ENCODE measurements at places on chromosomes 2 and 18. TPM values are rescaled to one million over a fixed set of nuclear protein-coding genes. Genes with fewer than 3 reads are reported as not detected.

DNA sequence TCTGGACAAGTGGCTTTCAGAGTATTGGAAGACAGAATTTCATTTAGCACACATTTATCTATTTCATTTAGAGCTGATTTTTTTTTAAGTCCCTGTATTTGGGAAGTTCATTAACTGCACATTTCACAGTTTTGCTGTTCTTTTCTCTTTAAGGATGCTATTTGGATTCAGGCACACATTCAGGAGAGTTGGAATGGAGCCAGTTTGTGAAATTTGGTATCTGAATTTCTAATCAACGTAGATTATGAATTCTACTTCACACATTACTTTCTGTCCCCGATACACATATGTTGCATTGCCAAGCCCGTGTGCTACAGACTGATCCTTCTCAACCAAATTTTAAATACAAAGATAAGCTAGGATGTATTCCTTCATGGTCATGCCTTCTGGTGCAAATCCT lies 503.9 kb downstream of the IRS1 start:
- DNase-seq, result no peak

DNA sequence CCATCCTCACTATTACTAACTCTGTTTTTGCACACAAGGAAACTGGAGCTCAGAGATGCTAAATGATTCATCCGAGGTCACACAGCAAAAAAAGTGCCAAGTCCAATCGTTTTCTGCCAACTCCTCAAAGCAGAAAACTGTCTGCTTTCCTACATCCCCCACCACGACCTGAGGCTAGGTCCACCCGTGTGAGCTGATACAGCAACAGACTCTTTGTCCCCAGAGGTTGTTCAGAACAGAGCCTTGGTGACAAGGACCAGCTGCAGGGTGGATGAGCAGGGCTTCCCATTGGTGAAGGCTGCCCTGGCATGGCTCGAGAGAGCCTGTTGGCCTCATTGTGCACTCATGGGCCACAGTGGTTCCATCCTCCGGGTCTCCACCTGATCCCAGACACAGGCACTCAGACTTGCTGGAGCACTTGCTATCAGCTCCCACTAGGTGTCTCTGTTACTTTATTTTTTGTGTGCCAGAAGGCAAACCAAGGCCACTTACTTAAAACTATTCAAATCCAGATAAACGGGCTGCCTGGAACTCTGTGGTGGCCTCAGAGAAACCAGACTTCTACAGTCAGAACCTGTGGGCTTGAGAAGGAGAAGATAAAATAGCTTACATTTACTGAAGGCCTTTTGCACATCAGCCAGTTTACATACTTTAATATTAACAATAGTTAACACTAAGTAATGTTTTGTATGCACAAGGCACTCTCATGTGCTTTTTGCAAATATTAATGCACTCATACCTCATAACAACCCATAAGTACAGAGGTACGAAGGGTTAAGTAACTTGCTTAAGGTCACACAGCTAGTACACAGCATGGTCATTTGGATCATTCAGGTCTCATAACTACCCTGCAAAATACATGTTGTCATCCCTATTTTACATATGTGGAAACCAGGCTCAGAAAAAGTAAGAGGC lies 62.9 kb upstream of the CTIF start:
- peak; percentile 55 for DNase-seq

- no peak for DNase-seq
Measured at GRCh38 chr2:1233281-1233680, 180.0 kb upstream of the TPO start.

GRCh38 chr2:145750612-145751011 lies 1230.7 kb upstream of the ZEB2 start:
- DNase-seq, result no peak

GRCh38 chr18:53796040-53796729 lies 428.3 kb downstream of the MBD2 start:
- DNase-seq, result no peak

GRCh38 chr2:145846982-145847381 lies 1327.1 kb upstream of the ZEB2 start:
- DNase-seq, result no peak

GRCh38 chr2:98016908-98017670 lies 21.3 kb upstream of the TMEM131 start:
- DNase-seq, result no peak

- DNase-seq, result no peak
Measured at GRCh38 chr2:26033270-26033817, 540 bp upstream of the RAB10 start.

- no peak for DNase-seq
Measured at GRCh38 chr2:147150241-147150635, 694.6 kb upstream of the ACVR2A start.

DNA sequence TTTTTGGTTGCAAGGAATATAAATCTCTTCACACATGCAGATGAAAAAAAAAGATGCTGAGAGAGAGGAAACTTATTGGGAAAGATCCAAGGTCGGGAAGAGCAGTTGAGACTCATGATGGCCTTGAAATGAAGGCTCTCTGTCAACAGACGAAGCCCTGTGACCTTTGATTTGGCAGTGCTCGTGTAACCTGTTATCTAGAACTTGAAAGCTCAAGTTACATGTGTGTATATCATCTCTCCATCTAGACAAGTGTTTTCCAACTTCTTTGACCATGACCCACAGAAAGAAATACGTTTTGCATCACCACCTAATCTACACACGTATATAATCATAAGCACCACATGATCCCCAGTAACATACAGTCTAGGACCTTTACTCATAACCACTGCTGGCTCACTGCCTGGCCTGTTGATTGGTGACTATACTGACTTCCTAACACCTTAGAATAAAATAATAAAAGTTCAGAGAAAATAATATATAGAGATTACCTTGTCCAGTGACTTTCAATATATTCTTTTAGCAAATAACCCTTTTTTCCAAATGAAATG lies 319.0 kb upstream of the PKDCC start:
- DNase-seq, result no peak

HYCC2 gene
- total RNA-seq, result 21.1 TPM

RBM44 gene
- 0.57 TPM for total RNA-seq

POMC gene
- total RNA-seq, result 3.0 TPM

IRS1 gene
- 87.0 TPM for total RNA-seq

Data from ovary (tissue), 10 donors.